ENCODE measurements at places on chromosomes 11 and 22.

DNA sequence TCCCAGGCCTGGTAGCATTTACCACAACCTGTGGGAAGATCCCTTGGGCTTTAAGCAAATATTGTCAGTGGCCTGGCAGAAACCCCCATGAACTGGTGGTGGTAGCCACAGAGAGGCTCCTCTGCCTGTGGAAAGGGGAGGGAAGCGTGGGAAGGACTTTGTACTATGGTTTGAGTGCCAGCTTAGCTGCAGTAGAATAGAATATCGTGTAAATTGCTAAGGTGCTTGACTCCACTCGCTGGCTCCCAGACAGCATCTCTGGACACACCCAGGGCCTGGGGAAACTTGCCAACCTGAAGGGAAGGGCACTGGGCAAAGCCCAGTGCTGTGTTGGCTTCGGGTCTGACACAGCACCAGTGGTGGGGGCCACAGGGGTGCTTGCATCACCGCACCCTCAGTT, 52.6 kb downstream of the XRRA1 start:
- DNase-seq: no peak

DNA sequence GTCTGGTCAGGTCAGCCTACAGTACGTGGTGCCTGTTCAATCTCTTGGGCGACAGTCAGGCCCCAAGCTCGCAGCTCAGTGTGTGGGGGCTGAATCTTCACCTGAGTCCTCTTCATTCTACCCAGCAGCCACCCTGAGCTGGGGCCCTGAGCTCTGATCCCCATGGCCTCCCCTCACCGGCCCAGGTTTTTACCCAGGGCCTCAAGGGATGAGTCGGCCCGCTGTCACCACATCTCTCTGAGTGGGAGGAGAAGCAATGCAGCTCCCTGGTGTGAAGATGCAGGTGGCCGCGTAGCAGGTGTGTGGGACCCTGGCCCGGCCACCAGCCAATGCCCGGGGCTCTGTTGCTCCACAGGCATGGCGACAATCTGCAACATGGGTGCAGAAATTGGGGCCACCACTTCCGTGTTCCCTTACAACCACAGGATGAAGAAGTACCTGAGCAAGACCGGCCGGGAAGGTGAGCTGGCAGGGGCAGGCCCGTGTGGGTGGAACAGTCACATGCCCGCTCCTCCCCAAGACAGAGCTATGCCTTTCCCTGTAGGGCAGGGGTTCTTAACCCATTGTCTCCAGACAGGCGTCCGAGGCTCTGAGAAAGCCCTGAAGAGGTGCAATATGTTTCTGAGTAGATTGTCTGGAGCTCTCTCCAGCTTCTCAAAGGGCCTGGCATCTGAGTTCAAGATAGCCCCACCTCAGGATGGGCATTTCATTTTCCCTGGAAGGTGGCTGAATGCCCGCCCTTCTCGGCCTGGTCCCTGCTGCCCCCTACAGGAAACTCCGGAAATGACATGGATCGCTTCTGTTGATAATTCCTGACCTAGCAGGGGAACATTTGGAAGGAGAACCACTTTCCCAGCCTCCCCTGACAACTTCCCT, 26.9 kb downstream of the POLR3H start:
- DNase-seq: peak; percentile 73

- DNase-seq: peak; percentile 27
Observed at GRCh38 chr11:60951904-60952741, at the start of gene SLC15A3. Gene SLC15A3, minus strand, starts transcription at chr11:60952176. Its CDS starts 625 bp downstream, at chr11:60951551.

DNA sequence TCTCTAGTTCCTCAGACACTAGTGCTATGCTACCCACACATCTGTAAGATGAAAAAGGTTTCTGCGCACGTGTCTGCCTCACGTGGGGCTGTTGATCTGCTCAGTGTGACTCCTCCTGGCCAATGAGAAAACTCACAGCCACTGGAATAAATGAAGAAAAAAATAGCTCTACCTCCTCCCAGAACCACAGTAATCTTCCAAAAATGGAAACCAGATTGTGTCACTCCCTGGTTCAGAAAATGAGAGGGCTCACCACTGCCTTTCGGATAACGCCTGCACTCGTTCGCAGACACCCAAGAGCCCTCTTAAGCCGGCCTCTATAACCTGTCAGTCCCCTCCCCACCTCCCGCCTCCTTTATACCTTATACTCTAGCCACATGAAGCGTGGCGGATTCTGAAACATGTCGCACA, 5.1 kb downstream of the APBB1 start:
- no peak for DNase-seq

DNA sequence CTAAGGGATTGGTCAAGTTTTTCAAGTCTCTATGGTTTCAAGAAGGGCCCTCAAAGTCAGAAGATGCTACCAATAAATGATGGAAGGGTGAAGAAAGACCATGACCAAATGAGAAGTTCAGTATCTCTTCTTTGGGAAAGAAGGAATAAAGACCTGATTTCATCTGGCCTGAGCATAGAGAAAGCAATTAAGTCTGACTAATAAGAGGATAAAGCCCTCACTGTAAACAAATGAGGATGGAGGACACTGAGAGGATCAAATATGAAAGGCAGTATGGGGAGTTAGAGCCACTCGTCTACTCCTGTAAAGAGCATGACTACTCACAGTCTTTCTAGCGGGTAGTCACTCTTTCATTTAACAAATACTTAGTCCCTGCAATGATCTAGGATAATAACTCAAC, 44.6 kb downstream of the FAM168A start:
- DNase-seq: no peak

GRCh38 chr11:124877631-124877909, 12.3 kb downstream of the ROBO3 start:
- DNase-seq: no peak

- no peak for DNase-seq
Observed at GRCh38 chr11:47208628-47209027, 6.1 kb upstream of the DDB2 start.

DNA sequence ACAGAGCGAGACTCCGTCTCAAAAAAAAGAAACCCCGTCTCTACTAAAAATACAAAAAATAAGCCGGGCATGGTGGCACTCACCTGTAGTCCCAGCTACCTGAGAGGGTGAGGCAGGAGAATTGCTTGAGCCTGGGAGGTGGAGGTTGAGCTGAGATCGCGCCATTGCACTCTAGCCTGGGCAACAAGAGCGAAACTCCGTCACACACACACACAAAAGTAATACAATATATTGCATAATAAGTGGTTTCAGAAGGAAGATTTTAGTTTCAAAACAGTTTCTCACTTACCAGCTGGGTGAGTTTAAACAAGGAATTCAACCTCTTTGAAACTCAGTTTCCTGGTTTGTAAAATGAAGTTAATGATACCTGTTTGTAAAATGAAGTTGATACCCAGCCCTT, 32.7 kb upstream of the HTR3A start:
- DNase-seq: no peak

DNA sequence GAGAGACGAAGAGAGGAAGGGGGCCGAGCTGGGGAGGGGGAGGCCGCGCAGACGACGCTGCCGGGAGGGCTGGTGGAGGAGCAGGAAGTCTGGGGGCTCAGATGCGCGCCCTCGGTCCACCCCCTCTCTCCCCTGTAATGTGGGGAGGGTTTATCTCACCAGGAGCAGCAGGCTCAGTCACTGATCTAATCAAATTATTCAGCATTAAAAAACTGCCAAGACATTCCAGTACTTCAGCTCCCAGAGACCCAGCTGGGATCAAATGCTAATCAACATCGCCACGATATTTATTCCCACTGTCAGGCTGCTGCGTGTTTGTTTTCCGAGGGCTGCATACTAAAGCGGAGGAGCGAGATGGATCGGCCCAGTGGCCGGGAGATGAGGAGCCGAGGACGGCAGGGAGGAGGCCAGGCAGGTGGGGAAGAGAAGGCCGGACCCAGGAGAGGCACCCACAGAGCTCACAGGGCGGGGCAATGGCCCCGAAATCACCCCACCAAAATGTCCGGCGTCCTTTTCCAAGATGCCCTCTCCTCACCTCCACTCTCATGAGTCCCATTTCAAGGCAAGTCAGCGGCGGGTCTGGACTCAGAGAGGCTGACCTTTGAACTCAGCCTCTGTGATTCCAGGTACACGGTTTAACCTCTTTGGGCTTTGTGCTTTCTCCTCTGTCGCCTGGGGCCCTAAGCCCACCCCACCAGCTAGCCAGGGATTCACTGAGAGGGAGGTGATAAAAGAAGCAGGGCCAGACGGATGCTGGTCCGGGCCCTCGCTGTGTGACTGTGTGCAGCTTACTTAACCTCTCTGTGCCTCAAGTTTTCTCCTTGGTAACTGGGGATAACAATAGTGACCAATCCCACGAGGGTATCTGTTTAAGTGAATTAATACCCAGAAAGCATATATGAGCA, 502.1 kb downstream of the MN1 start:
- no peak for DNase-seq

DNA sequence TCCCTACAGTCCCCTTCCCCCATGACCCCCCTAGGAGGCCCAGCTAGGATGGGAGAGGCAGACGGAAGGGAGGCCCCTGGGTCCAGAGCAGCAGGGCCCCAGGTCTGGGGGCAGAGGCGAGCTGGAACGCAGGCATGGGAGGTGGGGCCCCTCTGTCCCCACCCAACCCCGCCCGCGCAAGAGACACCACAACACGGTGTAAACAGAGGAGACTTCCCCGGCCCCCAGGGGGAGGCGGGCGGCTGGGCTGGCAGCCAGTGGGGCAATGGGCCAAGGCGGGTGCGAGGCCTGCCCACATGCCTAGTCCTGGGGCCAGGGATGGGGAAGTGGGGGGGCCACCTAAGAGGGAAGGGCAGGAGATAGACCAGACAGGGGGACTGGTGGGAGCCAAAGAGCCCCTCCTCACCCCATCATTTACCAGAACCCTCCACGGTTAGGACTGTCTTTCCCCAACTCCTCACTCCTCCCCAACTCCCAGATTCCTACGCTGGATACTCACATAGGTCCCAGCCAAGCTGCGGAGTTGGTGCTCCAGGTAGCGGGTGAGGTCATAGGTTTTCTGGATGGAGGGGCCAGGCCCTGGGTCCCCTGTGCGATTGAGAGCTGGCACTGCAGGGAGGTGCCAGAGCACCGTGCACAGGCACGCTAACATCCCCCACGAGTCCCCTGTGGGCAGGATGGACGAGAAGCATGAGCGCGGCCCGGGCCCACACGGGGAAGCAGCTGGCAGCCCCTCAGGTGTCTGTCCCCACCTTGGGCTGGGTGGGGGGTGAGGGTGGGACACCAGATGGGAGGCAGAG, 6.2 kb downstream of the CLCF1 start:
- no peak for DNase-seq

- DNase-seq: no peak
Observed at GRCh38 chr22:48104766-48105165, 1342.3 kb downstream of the TBC1D22A start.

- DNase-seq: no peak
Observed at GRCh38 chr11:58060939-58061672, 30.4 kb downstream of the OR6Q1 start.

DNA sequence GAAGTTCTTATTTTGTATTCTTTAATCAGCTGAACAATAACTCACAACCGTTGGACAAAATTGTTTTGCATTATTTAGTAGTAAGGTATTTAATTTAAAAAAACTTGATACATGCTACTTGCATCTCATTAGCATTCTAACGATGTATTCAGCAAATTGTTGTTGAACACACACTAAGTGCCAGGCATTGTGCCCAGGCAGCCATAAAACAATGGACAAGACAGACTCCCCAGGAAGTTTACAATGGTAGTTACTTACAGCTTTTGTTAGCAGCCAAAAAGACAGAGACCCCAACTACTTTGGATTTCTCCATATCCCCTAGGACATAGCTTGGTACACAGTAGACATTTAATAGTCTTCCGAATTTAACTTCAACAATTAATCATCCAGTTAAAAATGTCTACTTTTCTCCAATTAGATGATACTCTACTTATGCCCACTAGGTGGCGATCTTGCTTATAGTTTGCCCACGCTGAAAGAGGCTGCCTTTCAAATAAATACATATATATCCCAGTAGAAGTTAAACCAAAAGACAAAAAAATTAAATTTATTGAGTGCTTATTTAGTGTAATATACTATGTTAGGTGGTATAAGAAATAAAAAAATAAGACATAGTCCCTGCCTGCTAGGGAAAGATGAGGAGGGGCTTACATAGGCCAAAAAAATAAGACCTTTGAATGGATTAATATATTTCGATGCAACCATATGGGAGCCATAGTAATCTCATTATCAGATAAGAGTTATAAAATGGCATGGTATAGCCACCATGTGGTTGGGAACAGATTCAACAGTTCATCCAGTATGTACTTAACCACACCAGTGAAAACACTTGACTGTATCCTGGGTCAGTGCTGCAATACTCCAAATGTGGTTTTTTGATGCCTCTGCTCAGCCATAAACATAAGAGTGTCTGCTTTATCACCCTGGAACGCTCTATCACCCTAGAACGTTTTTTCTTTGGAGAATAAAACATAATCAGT, 2.0 kb upstream of the FJX1 start:
- no peak for DNase-seq

GRCh38 chr22:24289114-24289513, 18.5 kb downstream of the SPECC1L start:
- DNase-seq: no peak

DNA sequence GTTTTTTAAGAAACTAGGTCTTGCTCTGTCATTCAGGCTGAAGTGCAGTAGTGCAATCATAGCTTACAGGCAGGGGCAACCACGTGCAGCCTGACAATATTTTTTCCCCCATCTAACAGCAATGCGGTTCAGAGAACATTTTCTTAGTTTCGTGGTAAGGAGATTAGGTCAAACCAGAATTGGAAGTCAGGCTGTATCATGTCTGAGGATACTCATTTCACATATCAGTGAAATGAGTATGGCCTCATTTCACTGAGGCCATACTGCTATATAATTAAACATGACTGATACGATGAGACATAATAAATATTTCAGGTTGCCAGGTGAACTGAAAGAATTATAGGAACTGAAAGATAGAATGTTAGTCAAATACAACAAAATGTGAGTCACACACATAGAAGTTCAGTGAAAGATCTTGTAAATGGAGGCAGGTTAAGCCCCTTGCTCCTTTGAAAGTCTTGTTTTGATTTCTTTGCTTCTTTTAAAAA, 32.5 kb upstream of the IZUMO1R start:
- DNase-seq: no peak

- no peak for DNase-seq
Observed at GRCh38 chr11:36249246-36249645, 40.0 kb downstream of the COMMD9 start.

DNA sequence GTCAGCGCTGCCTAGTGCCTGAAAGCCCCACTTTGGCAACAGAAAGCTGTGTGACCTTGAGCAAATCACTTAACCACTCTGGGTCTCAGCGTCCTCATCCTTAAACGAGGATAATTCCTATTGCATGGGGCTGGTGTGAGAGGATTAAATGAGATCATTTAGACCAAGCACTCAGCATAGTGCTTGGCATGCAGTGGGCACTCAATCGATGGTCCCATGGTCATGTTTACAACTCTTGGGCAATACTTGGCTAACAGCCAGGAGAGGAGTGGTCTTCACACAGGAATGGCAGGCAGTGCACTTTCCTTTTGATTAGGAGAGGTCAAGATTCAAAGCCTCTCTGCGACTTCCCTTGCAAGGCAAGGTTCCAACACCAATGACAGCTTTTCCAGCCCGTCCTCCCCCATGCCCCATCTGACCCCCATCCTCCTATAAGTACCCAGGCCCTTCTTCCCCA, 14.1 kb downstream of the TNKS1BP1 start:
- DNase-seq: no peak

DNA sequence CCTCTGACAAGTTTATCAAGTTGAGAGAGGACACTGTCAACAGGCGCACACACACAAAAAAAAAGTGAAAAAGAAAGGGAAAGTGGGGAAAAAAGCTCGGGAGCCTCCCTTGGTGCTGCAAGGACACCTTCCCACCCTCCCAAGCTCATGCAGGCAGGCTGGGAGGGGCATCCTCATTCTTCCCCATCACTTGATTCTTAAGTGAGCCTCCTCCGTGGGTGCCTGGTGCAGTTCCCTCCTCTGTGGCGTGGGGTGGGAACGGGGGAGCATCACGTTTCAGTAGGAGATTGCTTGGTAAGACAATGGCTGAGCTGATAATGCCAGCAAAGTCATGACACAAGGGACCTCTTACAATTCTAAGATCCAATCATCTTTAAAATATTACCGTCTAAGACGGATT, 108.8 kb downstream of the NXPE2 start:
- DNase-seq: no peak
